ENCODE measurements at places on chromosomes 6 and 20.

DNA sequence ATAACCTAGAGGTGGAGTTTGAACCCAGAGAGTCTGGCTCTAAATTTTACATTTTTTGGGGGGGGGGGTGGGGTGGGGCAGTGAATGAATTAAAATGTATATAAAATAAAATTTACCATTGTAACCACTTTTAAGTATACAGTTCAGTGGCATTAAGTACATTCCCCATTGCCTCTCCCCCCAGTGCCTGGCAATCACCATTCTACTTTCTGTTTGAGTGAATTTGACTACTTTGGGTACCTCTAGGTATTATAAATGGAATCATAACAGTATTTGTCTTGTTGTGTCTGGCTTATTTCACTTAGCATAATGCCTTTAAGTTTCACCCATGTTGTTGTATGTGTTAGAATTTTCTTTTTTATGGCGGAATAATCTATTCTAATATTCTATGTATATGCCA is 2.7 kb downstream of the FAM110A start:
- DNase-seq, result no peak

GRCh38 chr6:105748737-105749161 is 337.4 kb upstream of the PRDM1 start:
- no peak for DNase-seq

GRCh38 chr20:57436223-57436545 is 45.0 kb downstream of the RBM38 start:
- DNase-seq, result no peak

DNA sequence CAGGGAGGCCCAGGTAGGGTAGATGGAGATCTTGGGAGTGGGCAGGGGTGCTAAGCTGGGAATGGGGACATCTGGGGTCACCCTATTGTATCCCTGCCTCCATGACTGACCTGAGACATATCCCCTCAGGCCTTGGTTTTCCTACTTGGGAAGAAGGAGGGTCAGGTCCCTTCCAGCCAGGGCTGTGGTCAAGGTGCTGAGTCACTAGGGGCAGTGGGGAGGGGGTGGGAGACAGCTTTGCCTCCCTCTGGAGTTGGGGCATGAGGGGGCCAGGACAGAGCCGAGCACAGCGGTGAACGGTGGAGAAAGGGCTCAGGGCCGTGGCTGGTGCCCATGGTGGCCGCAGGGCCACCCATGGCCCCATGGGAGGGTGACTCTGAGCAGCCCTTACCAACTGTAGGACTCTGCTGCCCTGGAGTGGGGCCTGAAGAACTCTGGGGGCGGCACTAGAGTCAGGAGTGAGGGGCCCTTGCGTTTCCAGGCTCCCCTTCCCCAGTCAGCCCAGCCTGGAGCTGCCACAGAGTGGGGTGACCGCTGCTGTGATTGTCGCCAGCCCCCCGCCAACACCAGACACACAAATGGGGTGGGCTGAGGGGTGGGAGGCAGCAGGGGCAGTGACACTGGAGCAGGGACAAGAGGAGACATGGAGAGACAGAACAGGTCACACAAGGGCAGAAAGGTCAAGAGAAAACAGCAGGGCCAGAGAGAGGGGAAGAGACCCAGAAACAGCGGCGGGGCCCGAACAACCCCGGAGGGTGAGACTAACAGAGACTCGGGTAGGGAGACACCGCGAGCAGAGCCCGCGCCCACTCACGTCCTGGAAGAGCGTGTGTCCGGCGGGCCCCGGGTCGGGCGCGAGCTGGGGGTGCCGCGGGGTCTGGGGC is 576 bp downstream of the NECAB3 start:
- DNase-seq, result no peak

- peak; percentile 67 for DNase-seq
These were observed 2.9 kb downstream of the NRN1 start for GRCh38 chr6:6003621-6004366.

- peak; percentile 42 for DNase-seq
These were observed 687 bp upstream of the HTR1B start for GRCh38 chr6:77463861-77464494.

Measured in NCI-H748 treated with DMSO at 0.1 percent for 48 hours (cell line).